ENCODE measurements at places on chromosomes 1 and 21.

GRCh38 chr1:84705513-84705912, 15.3 kb upstream of the SSX2IP start:
- no peak for DNase-seq

GRCh38 chr1:90114521-90115141, 119.7 kb downstream of the ZNF326 start:
- no peak for DNase-seq

DNA sequence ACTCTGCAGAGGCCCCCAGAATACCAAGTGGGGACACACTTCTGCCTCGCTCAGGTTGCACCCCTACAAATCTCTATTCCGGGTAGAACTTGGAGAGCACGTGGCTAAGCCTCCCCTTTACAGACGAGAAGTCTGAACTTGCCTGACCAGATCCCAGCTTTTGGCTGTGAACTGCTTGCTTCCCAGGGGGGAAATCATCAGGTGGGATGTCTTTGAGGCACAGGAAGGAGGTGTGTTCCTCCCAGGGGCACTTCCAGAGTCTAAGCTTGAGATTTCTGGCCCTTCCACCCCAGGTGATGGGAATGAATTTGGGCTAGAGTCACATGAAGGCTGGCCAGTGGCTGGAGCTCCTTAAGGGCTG, 1.3 kb upstream of the S100A3 start:
- DNase-seq = no peak

- DNase-seq = no peak
Observed at GRCh38 chr1:185091480-185091879, 46.1 kb downstream of the RNF2 start.

DNA sequence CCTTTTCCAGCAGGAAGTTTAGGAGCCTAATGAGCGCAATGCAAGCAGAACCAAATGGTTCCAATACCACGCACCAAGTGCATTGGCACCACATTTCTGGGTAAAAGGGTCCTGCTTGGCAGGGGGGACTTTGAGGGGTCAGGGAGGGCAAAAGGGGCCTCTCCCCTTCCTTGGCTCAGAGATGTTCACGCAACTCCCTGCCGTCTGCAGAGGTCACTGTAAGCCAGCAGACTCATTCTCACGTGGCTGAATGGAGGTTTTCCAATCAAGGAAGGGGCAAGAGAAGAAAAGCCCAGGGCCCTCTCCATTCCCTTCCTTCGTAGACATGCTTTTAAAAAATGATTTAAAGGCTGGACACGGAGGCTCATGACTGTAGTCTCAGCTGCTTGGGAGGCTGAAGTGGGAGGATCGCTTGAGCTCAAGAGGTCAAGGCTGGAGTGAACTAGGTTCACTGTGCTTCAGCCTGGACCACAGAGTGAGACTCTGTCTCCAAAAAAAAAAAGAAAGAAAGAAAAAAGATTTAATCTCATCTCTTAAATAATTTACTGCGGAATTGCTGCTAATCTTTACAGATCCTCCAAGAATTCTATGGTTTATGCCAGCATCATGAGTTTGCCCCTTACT, 80.3 kb downstream of the RUNX3 start:
- no peak for DNase-seq

GRCh38 chr1:204316164-204316563, 43.6 kb downstream of the PLEKHA6 start:
- DNase-seq = no peak

DNA sequence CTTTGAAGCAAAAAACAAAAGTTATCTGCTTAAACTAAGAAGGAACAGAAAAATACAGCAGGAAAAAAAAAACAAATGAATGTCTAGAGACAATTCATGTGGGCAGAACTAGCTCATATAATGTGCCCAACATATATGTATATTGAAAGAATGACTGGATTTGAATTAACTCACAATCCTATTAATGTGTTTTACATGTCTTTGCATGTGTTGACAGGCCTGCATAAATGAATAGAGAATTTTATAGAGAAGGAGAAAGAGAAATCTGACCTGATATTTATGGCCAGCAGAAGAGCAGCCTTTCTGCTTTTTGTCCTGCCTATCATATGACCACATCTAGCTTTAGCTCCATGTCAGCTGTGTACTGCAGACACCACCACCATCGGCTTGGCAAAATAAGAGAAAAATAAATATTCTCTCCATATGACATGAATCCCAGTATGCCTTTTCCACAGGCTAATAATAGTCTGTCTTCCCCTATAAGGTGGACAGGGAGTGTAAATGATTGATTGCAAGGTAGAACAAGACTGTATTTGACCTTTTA, 171.5 kb upstream of the PALMD start:
- DNase-seq = no peak

- DNase-seq = no peak
Observed at GRCh38 chr1:37152491-37152890, 118.2 kb upstream of the GRIK3 start.

DNA sequence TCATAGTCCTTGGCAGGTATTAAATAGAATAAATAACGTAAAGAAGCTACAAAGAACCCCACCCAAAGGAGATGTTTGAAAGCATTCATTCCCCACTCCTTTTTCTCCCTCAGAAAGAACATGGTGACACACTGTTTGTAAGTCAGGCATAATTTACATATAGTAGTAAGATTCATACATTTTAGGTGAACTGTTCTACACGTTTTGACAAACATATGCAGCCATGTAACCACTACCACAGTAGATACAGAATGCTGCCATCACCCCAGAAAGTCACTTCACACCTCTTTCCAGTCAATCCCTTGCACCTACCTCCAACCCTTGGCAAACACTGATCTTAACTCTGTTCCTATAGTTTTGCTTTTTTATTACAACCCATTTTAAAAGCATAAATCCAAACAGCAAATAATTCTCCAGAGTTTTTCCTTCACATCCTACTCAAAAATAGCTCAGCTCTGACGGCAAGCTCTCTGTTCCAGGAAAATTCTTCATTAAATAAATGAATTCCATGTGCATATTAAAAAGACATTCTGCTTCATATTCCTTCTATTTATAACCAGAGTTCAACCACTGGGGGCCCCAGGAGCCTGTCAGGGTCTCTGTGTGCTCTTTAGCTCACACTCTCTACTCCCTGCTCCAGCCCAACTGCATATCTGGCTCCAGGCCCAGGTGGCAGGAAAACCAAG, 258.8 kb downstream of the PLPP3 start:
- no peak for DNase-seq

GRCh38 chr1:155127105-155127966, at the start of gene EFNA1:
TSS of gene EFNA1 (plus strand) at chr1:155127876. CDS start at chr1:155127978, 102 bp downstream.
- no peak for DNase-seq

GRCh38 chr1:212221801-212222200, 63.4 kb upstream of the PPP2R5A start:
- no peak for DNase-seq

GRCh38 chr1:83800066-83800465, 198.9 kb downstream of the TTLL7 start:
- no peak for DNase-seq

GRCh38 chr1:185939142-185939541, 205.0 kb downstream of the HMCN1 start:
- DNase-seq = no peak
